ENCODE measurements at places on chromosomes 5 and 9. TPM values are rescaled to one million over a fixed set of nuclear protein-coding genes. Genes with fewer than 3 reads are reported as not detected.

- DNase-seq, result no peak
Measured at GRCh38 chr5:40492056-40492455, 187.7 kb upstream of the PTGER4 start.

DNA sequence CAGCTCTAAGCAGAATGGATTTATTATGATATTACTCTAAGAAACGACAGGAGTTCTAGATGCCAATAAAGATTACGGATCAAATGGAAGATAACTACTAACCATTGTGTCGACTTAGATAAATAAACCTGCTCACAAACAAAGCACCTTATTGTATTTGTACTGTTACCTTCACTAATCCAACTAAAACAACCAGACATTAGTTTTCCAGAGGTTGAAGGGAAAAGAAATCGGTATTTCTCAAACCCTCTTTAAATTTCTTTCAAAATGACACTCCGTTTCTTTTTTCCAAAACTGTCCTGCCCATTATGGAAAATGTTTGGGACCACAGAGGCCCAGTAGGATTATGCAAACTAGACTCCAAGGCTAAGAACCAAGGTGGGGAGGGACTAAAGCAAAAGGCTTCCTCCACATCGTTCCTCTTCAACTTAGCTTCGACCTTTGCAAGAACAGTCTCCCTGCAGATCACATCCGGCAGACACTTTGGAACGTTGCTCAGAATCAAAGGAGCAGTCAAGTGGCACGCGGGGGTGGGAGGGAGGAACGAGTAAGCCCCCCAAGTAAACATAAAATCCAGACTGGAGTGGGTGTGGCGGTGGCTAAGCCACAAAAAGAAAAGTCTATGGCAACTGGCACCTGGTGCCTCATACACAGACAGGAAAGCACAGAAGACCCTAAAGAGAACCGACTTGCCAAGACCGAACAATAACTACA, 2.7 kb downstream of the MLLT3 start:
- no peak for DNase-seq

Gene SLCO6A1
- not detected for total RNA-seq

Gene PPP6C
- total RNA-seq, result 23.1 TPM

Gene RGS7BP
- 16.2 TPM for total RNA-seq
